ENCODE measurements at places on chromosomes 5 and 9. TPM values are rescaled to one million over a fixed set of nuclear protein-coding genes. Genes with fewer than 3 reads are reported as not detected.

TPPP gene
- 1.2 TPM for total RNA-seq

DMRT3 gene
- total RNA-seq, result not detected

GHR gene
- total RNA-seq, result not detected

PLAC8L1 gene
- not detected for total RNA-seq

DND1 gene
- total RNA-seq, result 5.0 TPM
